ENCODE measurements at places on chromosomes 12 and 14. TPM values are rescaled to one million over a fixed set of nuclear protein-coding genes. Genes with fewer than 3 reads are reported as not detected.

DNA sequence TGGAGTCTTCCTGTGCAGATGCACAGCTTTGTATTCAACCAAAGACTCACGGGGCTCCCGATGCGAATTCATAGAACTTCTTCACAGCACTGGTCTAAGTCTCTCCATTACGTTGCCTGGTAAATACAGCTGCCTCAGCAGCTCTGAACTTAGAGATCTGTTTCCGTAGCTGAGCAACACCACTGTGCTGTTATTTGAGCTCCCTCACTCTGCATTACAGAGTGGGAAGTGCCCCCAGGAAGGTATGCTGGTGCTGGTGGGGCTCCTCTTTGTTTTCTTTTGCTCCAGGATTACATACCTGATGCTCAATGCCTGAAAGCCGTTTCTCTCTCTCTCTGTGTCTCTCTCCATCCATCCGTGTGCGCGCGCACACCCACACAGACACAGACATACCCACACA lies 227.5 kb upstream of the RMST start:
- no peaks in the 10 kb centered on the region for H3K36me3 ChIP-seq
- H3K4me1 ChIP-seq, result no peaks in the 10 kb centered on the region
- H3K27me3 ChIP-seq, result no peaks in the 10 kb centered on the region
- H3K4me3 ChIP-seq, result no peak overlapping the region

DNA sequence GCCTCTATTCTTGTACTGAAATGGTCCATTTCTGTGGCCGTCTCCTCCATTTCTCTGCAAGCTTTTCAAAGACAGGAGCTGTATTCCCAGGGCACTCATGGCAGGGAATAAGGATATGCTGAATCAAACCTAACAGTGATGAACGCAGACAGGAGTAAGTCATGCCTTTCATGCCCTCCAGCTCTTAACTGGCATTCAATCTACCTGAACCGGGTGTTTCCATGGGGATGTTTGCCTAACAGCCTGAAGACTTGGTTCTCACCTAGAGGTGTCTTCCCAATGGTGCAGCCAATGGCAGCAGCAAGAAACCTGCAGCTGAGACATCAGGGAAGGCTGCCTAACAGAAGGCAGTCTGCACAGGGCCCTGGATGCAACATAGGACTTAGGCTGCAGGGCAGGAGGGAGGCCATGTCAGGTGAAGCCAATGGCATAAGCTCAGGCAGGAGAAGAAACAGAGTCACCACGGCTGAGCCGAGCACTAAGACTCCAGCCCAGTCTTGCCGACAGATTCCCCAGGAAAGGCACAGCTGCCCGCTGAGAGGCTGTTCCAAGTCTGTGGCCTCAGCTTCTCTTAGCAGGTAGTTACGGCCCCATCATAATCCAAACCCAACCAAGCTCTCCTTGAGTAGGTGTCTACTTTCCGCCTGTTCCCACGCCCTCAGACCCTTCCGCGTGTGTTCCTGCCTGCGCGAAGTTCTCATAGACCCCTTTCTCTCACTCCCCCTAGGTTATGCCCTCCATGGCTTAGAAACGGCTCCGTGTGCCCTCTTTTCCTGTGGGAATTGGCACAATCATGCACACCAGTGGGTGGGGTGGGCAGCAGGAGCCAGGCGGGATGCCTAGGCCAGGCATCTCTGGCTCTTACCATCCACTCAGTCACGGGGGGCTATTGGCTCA lies 44.1 kb downstream of the VWF start:
- H3K4me1 ChIP-seq, result peaks cover 14% of the 10 kb centered on the region
- H3K4me3 ChIP-seq, result no peak overlapping the region
- H3K27ac ChIP-seq, result peak overlapping the region; percentile 47
- no peak for DNase-seq

GRCh38 chr14:73809391-73809790 lies 42.2 kb upstream of the PTGR2 start:
- no peaks in the 10 kb centered on the region for H3K27me3 ChIP-seq
- no peak for DNase-seq
- no peak overlapping the region for H3K27ac ChIP-seq
- no peaks in the 10 kb centered on the region for H3K4me1 ChIP-seq

DNA sequence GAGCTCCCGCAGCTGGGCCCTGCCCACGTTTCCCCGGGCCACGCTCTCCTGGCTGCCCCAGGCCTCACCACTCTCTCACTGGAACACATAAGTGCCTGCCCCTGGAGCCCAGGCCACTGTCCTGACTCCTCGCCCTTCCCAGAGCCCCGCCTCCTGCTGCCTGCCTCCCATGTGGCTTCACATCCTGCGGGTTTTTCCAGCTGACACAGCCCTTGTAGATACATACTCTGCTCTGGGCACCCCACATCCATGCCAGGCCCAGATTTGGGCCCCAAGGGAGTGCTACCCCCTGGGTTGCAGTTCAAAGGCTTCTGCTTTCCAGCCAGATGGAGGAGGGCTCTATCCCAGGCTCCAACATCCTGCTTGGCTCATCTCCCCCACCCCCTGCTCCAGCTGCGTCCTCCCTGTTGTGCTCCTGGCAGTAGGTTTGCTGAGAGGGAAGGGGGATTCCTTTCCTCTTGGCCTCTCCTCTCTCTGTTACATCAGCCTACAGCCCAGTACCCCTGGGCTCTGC lies 60.1 kb downstream of the TSPAN9 start:
- no peak overlapping the region for H3K4me3 ChIP-seq
- H3K4me1 ChIP-seq, result peaks cover 21% of the 10 kb centered on the region
- H3K27ac ChIP-seq, result peak overlapping the region; percentile 17
- H3K36me3 ChIP-seq, result no peaks in the 10 kb centered on the region
- no peaks in the 10 kb centered on the region for H3K27me3 ChIP-seq

DNA sequence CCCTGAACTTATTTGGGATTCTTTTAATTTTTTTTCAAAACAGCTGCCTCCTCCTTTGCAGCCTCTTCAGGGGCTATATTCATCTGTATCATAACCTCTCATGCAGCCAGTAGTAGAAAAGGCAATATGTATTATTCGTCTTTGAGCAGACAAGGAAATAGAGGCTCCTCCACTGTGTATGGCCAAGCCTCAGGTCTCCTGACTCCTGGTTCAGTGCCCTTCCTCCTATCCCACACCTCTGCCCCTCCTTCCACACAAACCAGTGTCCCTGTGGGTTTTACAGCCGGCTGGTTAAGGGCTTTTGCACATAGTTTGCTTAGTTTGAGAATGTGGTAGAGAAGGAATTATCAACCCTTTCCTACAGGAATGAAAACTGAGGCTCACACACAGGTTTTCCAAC lies 8.8 kb upstream of the ACVRL1 start:
- no peaks in the 10 kb centered on the region for H3K36me3 ChIP-seq
- H3K27ac ChIP-seq, result no peak overlapping the region

DNA sequence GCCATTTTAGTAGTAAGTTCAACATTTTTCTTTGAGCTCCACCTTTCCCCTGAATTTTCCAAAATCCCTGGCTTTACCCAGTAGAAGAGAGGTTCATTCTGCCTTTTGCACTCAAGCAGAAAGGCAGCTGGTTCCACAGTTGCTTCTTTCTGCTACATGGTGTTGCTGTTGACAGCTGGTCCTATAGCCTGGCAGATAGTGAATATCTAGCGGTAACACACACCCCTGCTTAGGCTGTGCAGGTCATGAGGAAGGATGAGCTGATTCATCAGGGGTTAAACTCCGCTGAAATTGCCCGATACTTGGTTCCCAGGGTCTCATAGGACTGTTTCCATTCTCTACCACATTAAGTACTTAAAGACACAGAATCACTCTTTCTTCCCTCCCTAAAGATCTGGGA lies 62.4 kb downstream of the PUS7L start:
- no peak for DNase-seq
- H3K4me3 ChIP-seq, result no peak overlapping the region
- no peaks in the 10 kb centered on the region for H3K4me1 ChIP-seq
- no peaks in the 10 kb centered on the region for H3K27me3 ChIP-seq

GRCh38 chr12:67647181-67647798 lies 1.3 kb upstream of the DYRK2 start:
- no peak overlapping the region for H3K4me3 ChIP-seq
- H3K36me3 ChIP-seq, result no peaks in the 10 kb centered on the region
- H3K27me3 ChIP-seq, result no peaks in the 10 kb centered on the region
- no peak for DNase-seq

- no peaks in the 10 kb centered on the region for H3K36me3 ChIP-seq
- no peak for DNase-seq
- H3K27me3 ChIP-seq, result peaks cover 53% of the 10 kb centered on the region
- H3K4me3 ChIP-seq, result no peak overlapping the region
- H3K4me1 ChIP-seq, result no peaks in the 10 kb centered on the region
Observed at GRCh38 chr12:132593521-132593920, 16.9 kb downstream of the LRCOL1 start.

- no peaks in the 10 kb centered on the region for H3K4me1 ChIP-seq
- H3K27ac ChIP-seq, result no peak overlapping the region
- no peak for DNase-seq
- H3K4me3 ChIP-seq, result no peak overlapping the region
Observed at GRCh38 chr14:22573804-22574203, 15.2 kb downstream of the DAD1 start.

- H3K4me1 ChIP-seq, result no peaks in the 10 kb centered on the region
- no peaks in the 10 kb centered on the region for H3K27me3 ChIP-seq
- DNase-seq, result no peak
- H3K4me3 ChIP-seq, result no peak overlapping the region
- H3K27ac ChIP-seq, result no peak overlapping the region
- no peaks in the 10 kb centered on the region for H3K36me3 ChIP-seq
Observed at GRCh38 chr12:115378291-115378690, 694.3 kb upstream of the TBX3 start.

Gene TAS2R10
- total RNA-seq, result 1.7 TPM

Gene DNAJC22
- not detected for total RNA-seq

Gene CEBPE
- total RNA-seq, result not detected

Data from tibial nerve (tissue), 4 donors.